ENCODE measurements at places on chromosomes 11 and 22.

DNA sequence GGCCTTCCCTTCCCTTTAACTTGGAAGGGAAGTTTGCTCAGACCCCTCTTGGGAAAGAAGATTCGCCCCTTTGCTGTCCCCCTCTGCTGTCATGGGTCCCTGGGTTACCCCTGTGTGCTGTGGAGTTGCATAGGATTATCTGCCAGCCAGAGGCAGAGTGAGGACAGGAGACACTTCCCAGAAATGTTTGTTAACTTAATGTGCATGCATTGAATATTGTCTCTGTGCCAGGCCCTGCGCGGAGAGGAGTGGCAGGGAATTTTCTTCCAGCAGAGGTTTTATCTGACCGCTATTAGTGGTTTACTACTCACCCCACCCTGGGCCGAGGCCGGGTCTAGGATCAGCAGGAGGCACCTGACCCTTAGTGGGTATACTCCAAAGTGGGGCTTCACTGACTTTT is 894.8 kb downstream of the TBC1D22A start:
- DNase-seq, result no peak

- no peak for DNase-seq
Measured at GRCh38 chr11:12070446-12071267, 39.7 kb upstream of the MICAL2 start.

DNA sequence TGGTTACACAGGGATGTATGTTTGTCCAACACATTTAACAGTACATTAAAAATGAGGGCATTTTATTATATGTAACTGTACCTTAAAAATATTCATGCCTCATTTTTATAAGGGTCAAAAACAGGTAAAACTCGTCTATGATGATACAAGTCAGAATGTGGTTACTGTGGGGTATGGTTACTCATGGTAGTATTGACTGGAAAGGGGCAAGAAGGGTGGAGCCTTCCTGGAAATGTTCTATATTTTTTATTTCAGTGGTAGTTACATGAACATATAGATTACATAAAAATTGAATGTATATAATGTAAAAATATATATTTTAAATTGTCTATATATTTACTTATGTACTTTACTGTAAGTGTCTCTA is 99.8 kb downstream of the STIM1 start:
- DNase-seq, result no peak

DNA sequence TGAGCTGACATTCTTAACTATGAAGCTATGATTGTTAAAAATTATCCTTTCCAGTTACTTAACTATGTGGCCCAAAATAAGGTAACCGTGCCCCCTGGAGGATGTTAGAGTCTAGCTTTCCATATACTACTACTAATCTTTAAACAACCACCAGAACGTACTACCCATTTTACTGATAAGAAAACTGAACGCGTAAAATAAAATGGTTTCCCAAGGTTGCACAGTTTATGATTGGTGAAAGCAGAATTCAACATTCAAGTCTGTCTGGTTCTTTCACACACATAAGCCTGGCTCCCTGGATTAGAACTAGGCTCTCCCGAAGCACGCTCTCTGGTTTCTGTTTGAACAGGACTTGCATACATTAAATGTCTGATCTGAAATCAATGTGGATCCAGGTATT is 437.8 kb upstream of the CCDC90B start:
- no peak for DNase-seq

DNA sequence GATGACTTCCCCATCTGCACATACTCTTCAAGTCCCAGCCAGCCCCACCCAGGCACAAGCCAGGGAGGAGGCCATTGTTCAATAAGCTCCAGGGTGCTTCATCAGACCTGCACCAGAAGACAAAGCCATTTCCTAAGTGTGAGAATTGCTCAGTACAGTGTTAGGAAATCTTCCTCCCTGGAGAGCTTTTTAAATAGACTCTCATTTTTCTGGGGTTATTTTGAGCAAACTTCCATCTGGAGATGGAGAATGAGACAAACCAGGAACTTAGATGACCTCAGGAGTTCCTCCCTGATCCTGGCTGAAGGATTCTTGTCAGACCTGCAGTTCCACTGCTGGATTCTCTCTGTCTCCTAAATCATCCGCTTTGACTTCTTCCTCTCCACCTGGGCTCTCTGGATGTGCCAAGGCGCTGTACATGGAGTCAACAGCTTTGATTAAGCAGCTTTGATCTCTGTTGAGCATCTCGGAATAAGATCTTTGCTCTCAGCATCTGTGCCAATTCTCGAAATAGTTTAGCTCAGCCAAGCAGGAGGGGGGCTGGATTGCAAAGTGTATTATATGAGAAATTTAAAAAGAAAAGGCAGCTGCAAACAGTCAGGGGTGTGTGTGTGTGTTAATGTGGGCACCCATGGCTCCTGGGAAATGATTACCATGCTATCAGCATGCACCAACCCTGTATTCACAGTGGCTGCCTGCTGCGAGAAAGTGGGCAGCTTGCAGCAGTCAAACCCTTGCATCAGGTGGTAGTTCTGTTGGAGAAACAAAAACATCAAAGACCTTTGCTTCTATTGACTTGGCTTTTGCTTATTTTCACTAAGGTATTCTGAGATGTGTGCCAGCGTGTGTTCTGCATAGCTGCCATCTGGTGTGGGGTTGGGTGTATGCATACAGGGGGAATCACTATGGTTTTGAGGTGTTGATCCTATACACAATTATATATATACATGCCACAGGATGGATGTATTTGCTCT is 70.2 kb upstream of the NAV2 start:
- DNase-seq, result no peak

GRCh38 chr11:34147581-34147980 is 42.2 kb downstream of the NAT10 start:
- no peak for DNase-seq

DNA sequence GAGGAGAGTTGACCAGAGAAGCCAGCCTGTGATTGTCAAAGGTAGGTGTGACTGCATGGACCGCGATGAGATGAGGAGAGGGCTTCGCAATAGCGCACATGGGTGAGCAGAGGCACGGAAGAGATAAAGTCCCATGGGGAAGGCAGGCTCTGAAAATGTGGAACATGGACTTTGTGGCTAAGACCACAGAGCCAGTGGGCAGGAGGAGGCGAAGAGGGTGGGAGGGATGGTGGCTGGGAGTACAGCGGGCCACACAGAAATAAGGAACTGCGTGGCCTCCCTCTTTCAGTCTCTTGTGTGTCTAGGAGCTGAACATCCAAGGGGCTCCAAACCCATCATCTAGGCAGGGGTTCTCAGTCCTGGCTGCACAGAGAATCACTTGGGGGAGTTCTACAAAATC is 98.6 kb downstream of the TENM4 start:
- no peak for DNase-seq

- DNase-seq, result no peak
Measured at GRCh38 chr11:31922450-31922849, 111.3 kb upstream of the PAX6 start.

DNA sequence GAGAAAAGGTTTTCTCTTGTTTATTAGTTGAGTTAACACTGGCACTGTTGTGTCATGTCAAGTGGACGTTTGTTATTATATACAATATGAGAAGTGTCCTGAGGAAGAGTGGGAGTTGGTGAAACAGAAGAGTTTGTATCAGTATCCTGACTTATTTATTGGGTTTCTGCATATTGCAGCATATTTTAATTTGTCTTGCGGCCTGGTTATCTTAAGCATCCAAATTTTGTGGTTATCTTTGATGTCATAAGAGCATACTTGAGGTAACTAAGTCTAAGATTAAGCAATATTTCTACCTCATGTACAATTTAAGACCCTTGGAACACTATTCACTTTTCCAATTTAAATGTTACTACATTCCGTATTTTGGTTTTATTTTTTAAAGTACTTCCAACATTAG is 103.5 kb downstream of the DDX10 start:
- DNase-seq, result no peak
